ENCODE measurements at places on chromosomes 13 and 19. TPM values are rescaled to one million over a fixed set of nuclear protein-coding genes. Genes with fewer than 3 reads are reported as not detected.

Gene FZR1
- total RNA-seq = 46.0 TPM

Gene KIR2DL1
- not detected for total RNA-seq

DNA sequence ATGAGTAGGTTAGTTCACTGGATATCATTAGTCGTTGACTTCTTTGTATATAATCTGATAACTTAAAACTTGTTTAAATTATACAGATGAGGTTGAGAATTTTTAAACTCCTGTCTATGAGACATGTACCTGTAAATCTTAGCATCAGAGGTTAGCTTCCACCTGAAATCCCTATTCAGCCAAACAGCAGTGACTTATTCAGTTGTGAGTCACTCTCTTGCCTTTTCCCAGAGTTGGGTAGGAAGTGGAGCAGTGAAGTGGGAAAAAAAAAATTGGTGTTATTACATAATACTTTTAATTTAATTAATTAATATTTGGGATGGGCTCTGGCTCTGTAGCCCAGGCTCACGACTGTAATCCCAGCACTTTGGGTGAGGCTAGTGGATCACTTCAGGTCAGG lies 32.9 kb downstream of the ZNF701 start:
- H3K4me3 ChIP-seq = no peak overlapping the region
- DNase-seq = no peak
- no peak overlapping the region for H3K27ac ChIP-seq
- H3K36me3 ChIP-seq = peaks cover 15% of the 10 kb centered on the region

DNA sequence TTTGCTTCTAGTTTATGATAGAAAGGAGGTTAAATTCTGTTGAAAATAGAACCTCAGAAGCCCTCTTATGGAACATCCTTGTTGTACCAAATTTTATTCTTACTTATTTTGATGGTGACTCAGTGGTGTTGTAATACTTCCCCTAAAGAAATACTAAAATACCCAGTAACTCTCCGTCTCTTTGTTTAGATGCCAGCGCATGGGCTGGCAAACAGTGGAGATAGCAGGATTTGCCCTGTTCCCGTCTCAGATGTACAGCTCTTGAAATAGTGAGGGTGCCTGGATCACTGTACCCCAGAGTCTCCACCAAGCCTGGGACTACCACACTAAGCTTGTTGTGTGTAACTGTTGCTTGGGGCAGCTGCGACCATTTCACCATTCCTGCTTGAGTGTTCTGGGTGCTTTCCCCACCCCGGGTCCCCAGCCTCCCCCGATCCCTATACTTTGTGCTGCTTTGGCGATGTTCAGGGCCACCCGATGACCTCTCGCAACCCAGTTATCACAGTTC lies 67.0 kb upstream of the TEX29 start:
- H3K4me3 ChIP-seq = no peak overlapping the region
- DNase-seq = no peak
- H3K27ac ChIP-seq = no peak overlapping the region
- H3K27me3 ChIP-seq = no peaks in the 10 kb centered on the region

DNA sequence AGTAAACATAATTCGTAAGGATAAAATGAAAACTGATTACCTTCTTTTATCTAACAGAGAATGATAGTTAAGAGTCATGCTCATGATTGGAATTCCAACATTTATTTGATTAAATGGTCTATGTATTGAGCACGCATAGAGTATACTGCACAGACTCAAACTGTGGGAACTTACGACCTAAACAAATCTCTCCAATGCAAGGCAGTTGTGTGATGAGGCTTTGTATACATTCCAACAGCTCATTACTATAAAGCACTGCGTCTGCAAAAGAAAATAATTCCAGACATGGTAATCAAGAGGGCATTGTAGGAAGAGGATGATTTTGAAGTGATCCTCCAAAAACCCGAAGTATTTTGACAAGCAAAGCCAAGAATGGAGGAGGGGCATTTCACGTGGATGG lies 169.5 kb downstream of the NUFIP1 start:
- H3K27ac ChIP-seq = no peak overlapping the region
- peaks cover 20% of the 10 kb centered on the region for H3K4me1 ChIP-seq
- no peak for DNase-seq
- no peaks in the 10 kb centered on the region for H3K27me3 ChIP-seq
- no peak overlapping the region for H3K4me3 ChIP-seq
- no peaks in the 10 kb centered on the region for H3K36me3 ChIP-seq

DNA sequence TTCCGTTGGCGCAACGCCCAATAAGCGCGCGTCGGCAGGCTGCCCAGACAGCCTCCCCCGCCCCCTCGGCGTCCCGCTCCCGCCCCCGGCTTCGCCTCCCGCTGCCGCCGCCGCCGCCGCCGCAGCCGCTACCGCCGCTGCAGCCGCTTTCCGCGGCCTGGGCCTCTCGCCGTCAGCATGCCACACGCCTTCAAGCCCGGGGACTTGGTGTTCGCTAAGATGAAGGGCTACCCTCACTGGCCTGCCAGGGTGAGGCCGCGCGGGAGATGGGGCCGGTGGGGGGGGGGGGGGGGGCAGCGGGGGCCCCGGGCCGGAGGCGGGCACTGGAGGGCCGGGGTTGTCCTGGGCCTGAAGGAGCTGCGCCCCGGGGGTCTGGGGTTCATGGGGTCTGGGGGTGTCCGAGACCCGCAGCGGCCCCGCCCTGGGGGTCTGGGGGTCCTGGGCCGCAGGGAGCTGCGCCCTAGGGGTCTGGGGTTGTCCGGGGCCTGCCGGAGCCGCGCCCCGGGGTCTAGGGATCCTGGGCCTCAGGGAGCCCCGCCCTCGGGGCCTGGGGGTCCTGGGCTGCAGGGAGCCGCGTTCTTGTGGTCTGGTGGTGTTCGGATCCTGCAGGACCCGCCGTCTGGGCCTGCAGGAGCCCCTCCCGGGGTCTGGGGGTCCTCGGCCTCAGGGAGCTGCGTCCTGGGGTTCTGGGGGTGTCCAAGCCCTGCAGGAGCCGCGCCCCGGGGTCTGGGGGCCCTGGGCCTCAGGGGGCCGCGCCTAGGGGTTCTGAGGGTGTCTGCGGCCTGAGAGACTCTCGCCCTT lies at the start of gene HDGFL2:
TSS of gene HDGFL2 (plus strand) at position 124 of the 801 bp plus-strand sequence. CDS start at position 178, 54 bp downstream.
- no peaks in the 10 kb centered on the region for H3K27me3 ChIP-seq
- H3K27ac ChIP-seq = no peak within 1 kb of the TSS
- no peaks in the 10 kb centered on the region for H3K4me1 ChIP-seq
- H3K36me3 ChIP-seq = peaks cover 15% of the 10 kb centered on the region

- peak overlapping the region; percentile 78 for H3K4me3 ChIP-seq
- H3K4me1 ChIP-seq = no peaks in the 10 kb centered on the region
- no peaks in the 10 kb centered on the region for H3K27me3 ChIP-seq
- H3K27ac ChIP-seq = no peak overlapping the region
Measured at GRCh38 chr19:12034198-12034597, 1.3 kb downstream of the ZNF433 start.

GRCh38 chr19:55481148-55481793 lies 3.7 kb upstream of the NAT14 start:
- H3K4me1 ChIP-seq = no peaks in the 10 kb centered on the region
- no peaks in the 10 kb centered on the region for H3K27me3 ChIP-seq
- peak; percentile 64 for DNase-seq
- peaks cover 8% of the 10 kb centered on the region for H3K36me3 ChIP-seq

Gene ZNF358
- 41.5 TPM for total RNA-seq

DNA sequence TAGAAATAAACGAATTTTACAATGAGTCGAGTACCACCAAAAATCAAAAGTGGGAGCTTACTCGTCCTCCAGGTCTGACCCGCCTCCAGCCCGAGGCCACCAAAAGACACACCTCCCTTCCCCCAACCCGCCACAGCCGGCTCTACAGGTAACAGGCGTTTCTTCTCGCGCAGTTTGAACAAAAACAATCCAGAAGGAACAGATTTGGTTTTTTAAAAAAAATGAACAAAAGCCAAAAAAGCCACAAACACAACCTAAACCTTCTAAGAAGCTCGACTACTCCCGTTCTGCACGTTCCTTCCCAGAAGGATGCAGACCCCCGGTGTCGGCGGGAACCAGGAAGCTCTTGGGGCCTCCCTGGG lies 671 bp downstream of the ZDHHC20 start:
- H3K36me3 ChIP-seq = peaks cover 17% of the 10 kb centered on the region
- peaks cover 7% of the 10 kb centered on the region for H3K4me1 ChIP-seq
- H3K4me3 ChIP-seq = peak overlapping the region; percentile 92
- H3K27ac ChIP-seq = no peak overlapping the region

GRCh38 chr19:15292847-15293582 lies 39.3 kb downstream of the BRD4 start:
- no peak overlapping the region for H3K27ac ChIP-seq
- H3K27me3 ChIP-seq = no peaks in the 10 kb centered on the region
- DNase-seq = no peak
- peaks cover 26% of the 10 kb centered on the region for H3K4me1 ChIP-seq

DNA sequence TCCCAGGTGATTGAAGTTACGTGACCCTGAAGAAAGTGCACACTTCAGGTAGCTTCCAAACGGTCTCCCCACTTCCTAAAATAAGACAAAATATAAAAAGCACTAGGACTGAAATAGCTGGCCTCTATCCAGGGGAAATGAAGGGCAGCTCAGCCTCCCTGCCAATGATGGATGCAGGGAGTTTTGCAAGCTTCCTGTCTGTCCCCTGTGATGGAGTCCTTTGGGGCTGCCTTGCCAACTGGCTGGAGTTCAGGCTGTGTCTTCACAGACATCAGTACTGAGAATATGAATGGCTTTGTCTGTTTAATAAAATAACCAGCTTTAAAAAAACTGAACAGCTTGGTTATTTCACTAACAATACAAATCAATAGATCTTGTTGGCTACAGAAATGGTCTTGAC lies 101.4 kb upstream of the GPR12 start:
- H3K27ac ChIP-seq = no peak overlapping the region
- no peaks in the 10 kb centered on the region for H3K27me3 ChIP-seq
- no peaks in the 10 kb centered on the region for H3K4me1 ChIP-seq
- no peaks in the 10 kb centered on the region for H3K36me3 ChIP-seq
- no peak overlapping the region for H3K4me3 ChIP-seq
- no peak for DNase-seq

Gene CEACAM4
- not detected for total RNA-seq

DNA sequence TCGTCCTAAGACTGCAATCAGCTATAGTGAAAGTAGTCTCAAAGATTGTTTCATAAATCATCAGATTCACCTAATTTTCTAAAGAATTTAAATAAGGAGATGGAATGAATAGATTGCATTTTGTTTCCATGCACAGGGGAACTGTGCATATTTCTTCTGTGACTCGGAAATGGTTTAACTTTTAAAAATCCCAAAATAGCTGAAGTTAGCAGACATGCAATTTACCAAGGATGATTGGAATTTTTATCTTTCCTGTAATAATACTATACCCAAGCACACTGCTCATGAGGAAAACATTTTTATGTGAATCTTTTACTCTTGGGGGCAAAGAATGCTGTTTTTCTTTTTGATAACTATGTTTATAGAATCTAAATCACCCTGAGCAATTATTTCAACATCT lies 15.0 kb upstream of the LMO7 start:
- H3K27me3 ChIP-seq = no peaks in the 10 kb centered on the region
- H3K27ac ChIP-seq = no peak overlapping the region
- H3K4me1 ChIP-seq = no peaks in the 10 kb centered on the region
- H3K36me3 ChIP-seq = peaks cover 4% of the 10 kb centered on the region

DNA sequence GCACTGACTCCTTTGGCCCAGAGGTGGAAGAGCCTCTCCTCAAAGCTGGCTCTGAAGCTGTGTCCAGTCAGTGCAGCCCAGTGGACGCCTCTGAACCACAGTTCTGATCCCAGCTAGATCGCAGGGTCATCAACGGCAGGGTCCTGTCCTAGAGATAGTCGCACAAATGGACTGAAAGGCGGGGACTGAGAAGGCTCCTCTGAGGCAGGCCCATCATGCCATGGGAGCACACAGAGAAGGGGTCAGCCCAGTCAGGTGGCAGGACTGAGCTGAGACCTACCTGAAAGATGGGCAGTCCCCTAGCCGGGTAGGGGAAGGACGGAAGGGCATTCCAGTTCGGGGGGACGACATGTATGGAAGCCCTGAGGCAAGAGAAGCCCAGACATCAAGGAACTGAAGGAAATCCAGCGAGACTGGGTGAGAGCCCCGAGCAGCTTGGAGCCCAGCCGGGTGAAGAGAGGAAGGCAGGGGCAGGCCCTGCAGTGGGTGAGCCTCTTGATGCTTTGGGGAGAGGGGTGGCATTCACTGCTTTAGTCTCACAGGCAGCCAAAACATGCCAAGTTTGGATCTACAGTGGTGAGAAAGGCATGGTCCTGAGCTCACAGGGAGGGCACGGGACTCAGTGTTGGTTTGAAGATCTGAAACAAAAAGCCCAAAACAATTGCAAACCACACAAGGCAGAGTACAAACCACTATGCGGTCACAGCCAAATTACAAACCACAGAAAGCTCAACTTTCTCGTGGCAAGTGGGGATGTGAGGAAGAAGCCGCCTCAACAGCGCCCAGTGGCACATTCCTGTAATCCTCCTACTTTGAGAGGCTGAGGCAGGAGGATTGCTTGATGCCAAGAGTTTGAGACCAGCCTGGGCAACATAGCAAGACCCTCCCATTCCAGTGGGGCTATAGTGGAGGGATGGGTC lies 10.0 kb downstream of the CALM3 start:
- no peaks in the 10 kb centered on the region for H3K4me1 ChIP-seq
- no peak overlapping the region for H3K4me3 ChIP-seq
- no peaks in the 10 kb centered on the region for H3K27me3 ChIP-seq
- peaks cover 42% of the 10 kb centered on the region for H3K36me3 ChIP-seq
- H3K27ac ChIP-seq = no peak overlapping the region
- no peak for DNase-seq

DNA sequence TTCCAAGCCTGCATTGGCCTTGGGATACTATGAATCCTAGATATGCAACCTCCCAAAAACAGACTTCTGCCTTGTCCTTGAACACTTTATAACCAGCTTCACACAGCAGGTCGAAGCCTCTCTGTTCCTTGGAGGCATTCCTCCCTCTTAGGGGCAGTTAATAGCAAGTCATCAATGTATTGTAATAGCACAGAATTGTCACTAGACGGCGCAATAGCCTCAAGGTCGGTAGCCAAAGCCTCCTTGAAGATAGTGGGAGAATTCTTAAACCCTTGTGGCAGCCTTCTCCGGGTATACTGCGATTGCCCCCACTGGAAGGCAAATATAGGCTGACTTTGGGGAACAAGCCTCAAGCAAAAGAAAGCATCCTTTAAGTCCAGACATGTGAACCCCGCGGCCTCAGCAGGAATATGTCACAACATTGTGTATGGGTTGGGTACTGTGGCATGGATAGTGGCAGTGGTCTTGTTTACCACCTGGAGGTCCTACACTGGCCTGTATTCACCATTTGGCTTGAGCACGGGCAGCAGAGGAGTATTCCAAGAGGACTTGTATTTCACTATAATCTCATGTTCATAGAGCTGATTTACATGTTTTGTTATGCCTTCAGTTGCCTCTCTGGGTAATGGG lies 61.1 kb downstream of the ZNF431 start:
- no peak overlapping the region for H3K4me3 ChIP-seq
- peak; percentile 56 for DNase-seq
- no peak overlapping the region for H3K27ac ChIP-seq
- H3K27me3 ChIP-seq = no peaks in the 10 kb centered on the region

- no peak for DNase-seq
- H3K36me3 ChIP-seq = peaks cover 4% of the 10 kb centered on the region
- no peak overlapping the region for H3K27ac ChIP-seq
- no peak overlapping the region for H3K4me3 ChIP-seq
Measured at GRCh38 chr13:94269557-94269956, 209.9 kb downstream of the DCT start.

Measured in H9 (cell line).